Activated gamma-delta T cell treated with anti-CD3 and anti-CD28 coated beads, Interleukin-2, amount 50 U/mL, for 16 hours (primary cell): ENCODE measurements at places on chromosomes 11 and 22.

DNA sequence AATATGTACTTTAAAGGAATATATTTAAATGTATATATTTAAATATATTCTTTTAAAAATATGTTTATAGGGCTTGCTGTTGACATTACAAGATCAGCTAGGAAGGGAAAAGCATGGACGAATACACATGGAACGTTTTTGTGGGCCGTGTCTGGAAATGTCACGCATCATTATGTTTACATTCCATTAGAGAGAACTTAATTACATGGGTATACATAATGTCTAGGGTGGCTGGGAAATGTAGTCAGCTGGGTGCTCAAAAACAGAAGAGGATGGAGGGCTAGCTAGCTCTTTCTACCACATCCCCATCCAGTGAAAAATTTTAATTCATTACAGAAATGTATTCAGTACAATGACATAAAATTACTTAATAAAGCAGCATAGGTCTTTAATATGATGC is 371.2 kb downstream of the DYNC2H1 start:
- no peak for DNase-seq

DNA sequence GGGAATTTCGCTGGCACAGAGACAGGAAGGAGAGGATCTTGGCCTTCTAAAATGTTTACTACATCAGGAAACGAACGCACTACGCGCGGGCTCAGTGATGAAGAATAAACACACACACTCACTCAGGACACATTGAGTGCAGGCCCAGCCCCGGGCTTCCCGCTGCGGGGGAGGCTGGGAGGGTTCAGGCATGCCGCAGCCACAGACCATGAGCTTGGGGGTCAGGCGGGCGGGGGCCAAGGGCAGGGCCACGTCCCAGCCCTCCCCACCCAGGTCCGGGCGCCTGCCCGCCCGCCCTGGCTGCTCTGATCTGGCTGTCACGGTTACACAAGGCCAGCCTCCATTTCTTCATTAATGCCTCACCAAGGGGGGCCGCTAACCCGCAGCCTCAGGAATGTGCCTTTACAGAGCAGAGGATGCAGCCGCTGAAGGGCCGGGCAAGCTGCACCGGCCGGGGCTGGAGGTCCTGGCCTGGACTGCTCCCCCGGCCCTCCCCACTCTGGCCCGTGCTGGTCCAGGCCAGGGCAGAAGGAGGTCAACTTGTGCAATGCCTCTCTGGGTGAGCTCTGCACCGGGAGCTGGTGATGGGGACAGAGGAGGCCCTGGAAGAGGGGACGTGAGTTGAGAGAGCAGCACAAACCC is 41.7 kb downstream of the IGF2 start:
- no peak for DNase-seq

- no peak for DNase-seq
Observed at GRCh38 chr11:63889344-63889743, 27.6 kb downstream of the RCOR2 start.

DNA sequence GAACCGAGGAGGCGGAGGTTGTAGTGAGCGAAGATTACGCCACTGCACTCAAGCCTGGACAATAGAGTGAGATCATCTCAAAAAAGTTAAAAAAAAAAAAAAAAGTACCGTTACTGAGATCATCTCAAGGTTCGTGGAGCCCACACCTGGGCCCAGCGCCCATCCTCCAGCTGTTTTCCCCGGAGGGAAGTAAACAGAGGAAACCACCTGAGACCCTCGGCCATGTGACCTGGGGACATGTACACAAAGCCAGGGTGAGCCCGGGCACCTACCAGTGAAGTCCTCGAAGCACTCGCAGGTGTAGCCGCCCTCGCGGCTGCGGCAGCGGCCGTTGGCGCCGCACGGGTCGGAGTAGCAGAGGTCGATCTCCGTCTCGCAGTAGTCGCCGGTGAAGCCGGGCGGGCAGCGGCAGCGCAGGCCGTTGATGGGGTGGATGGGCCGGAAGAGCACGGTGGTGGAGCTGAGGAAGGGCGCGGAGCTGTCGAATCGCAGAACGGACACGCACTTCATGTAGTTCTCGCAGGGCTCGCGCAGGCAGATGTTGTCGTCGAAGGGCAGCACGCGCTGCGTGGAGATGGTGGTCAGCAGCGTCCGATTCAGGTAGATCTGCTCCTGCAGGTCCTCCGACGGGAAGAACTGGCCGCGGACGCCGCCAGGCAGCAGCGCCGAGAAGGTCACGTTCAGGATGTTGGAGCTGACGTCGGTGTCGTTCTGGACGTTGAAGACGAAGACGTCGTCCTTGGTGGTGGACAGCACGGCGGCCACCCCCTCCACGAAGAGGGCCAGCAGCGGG is 73.8 kb downstream of the CELSR1 start:
- no peak for DNase-seq
